GM13976 (cell line): ENCODE measurements at places on chromosomes 16 and 17.

- no peak for DNase-seq
These were observed 643.5 kb downstream of the CDH11 start for GRCh38 chr16:64478252-64478906.

- no peak for DNase-seq
These were observed 34.2 kb downstream of the GPT2 start for GRCh38 chr16:46918400-46918799.

- peak; percentile 29 for DNase-seq
These were observed 16.4 kb upstream of the SMIM36 start for GRCh38 chr17:55527540-55528118.

- DNase-seq: peak; percentile 82
These were observed 118.0 kb upstream of the ZNF469 start for GRCh38 chr16:88264641-88265285.

DNA sequence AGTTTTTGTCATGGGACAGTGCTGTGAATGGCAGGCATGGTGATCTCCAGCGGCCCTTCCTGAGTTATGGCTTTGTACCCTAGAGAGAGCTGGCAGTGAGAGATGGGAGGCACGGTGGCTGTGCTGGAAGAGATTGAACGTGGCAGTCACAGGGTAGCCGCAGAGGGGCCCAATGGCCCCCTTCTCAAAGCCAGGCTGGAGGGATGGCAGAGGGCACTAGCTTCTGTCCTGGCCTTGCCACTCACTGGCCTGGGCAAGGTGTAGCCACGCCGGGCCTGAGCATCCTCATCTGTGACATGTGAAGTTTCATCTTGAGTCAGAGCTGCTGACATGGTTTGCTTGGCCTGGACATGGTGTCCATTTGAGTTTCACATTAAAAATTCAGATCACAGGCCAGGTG is 3.9 kb upstream of the ATP2A1 start:
- DNase-seq: no peak

DNA sequence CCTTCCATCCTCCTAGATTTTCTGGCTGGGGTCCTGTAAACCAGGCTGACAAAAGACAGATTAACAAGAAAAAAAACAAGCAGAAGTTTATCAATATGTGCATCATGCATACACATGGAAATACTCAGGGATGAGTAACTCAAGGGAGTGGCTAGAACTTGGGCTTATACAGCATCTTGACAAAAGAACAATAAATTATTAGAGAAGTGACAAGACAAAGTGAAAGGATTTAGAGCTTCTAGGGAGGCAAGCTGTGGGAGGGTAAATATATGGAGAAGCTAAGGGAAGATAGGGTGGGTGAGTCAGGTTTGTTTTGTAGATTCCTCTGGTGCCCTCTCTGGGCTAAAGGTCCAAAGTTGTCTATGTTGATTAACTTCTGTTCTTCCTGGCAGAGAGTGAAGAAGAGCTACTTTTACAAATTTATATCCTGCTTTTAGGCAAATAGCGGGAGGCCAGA is 48.0 kb upstream of the NDRG4 start:
- DNase-seq: no peak

DNA sequence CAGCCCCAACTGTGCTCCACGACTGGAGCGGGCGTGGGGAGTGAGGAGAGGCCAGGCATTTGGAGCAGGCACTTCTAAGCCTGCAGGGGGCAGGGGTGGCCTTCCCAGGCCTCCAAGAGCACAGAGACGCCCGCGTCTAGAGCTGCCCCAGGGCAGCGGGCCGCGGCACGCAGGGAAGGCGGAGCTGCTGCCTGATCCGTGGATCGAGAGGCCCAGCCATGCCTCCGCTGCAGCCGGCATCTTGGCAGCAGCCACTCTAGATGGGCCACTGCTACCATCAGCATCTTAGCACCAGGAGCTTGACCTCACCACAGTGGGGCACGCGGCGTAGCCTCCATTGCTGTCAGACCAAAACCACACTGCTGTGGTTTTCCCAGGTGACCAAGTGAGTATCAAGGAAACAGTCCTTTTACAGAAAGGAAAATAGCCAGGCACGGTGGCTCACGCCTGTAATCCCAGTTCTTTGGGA is 20.4 kb upstream of the WDR45B start:
- peak; percentile 85 for DNase-seq

DNA sequence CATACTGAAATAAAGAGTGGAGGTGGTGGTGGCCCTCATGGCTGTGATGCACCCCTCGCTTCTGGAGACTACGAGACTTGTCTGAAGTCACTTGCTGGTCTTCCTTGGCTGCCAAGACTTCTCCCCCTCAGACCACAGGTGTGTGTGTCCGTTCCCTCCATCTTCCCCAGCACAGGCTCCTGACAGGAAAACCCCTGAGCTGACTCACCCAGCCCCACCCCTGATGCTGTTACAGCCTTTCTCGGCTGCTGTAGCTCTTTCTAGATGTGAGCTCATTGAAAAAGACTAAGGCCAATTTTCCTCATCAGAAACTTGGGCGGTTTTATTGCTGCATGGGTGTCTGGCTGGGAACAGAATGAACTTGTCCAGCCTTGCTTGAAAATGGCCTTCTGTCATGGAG is 296.9 kb downstream of the TMEM114 start:
- DNase-seq: no peak

GRCh38 chr16:87387942-87388817 is 4.0 kb upstream of the MAP1LC3B start:
- DNase-seq: peak; percentile 87

DNA sequence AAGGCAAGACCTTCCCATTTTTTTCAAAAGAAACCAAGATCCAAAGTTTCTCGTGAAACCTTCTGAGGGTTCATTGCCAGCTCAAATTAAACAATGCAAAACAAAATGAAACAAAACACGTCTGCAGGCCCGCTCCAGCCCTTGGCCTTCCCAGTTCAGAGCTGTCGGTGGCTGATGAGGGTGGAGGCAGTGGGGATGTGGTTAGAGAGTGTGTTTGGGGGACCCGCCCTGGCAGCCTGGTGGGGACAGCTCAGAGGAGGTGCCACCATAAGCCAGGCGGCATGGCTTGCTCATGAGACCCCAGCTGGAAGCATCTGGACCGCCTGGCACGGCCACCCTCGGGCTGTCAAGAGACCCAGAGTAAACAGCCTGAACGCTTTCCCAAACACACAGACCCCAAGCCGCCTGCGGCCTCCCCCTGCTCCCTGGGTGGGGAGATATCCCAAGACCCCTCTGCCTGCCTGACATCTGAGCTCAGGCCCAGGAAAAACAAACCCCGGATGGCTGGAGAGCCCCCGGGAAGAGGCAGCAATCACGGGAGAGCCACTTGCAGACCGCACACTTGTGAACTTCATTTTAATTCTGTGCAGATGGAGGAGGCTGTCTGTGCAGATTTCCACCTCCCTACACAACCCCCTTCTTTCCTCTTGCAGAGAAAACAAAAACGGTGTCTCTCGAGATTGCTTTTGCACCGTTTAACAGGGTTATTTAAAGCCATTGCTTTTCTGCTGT is 35.4 kb upstream of the LITAF start:
- DNase-seq: peak; percentile 54

GRCh38 chr16:29664091-29664921 is 1.3 kb downstream of the SPN start:
- DNase-seq: peak; percentile 56

DNA sequence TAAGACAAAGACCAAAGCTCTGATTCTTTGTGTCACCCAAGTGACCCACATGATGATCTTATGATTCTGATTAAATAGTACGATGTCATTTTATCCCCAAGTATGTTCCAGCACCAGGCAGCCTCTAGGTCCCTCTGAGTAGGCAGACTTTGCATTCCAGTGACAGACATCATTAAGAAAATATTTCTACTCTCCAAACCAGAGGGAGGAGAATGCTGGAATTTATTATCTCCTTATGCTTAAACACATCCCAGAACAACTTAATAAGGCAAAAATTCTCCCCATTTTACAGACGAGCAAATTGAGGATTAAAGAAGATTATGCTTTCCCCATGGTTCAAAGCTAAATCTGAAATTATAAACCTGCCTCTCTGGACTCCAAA is 192.8 kb upstream of the CDH11 start:
- DNase-seq: no peak

DNA sequence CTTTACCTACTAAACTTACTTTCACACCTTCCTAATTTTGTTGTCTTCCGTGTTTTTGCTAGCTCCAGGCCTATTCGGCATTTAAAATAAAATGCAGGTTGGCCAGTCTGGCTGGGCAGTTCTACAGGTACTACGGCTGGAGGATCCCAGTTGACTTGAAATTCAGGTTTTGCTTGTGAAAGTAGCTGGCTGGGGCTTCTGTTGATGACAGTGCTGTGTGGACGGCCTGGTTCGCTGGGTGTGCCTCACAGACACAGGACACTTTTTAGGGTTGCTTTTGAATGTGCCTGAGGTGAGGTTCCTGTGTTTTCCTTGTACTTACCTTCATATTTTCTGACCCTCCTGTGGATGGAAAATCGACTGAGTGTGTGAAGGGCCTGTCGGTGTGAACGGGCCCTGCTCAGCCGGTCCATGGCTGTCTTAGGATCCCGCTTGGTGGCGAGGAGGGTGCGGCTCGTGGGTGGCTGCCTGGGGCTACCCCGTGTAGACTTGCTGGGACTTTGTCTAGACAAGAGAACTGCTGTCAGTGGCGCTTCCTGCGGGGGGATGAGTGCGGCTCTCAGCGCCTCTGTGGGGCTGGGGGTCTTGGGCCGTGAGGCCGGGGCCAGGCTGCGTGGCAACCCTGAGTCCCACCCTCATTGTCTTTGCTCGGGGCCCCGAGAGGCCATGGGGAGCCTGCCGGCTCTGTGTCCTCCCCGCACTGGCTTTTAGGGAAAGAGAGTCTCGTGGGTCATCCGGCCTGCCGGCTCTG is 18.7 kb upstream of the ZNF750 start:
- no peak for DNase-seq

DNA sequence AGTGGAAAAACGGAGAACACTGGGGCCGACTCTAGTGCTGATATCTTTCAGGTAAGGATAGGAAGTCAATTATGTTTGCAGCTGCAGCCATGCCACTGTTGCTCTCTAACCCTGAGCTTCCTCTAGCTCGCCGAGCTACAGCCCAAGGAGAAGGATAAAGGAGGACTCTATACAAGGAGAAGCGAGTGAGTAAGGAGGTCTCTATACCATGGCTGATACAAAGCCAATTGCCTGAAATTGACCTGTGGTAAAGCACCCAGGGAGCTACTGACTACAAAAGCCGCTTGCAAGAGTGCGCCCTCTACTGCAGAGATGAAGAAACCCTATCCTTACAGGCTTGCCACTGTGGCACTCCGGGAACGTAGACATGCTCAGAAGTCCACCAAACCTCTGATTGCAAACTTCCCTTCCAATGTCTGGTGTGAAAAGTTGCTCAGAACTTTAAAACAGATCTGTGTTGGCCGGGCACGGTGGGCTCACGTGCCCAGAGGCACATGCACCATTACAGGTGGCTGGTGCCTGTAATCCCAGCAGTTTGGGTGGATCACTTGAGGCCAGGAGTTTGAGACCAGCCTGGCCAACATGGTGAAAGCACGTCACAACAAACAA is 10.8 kb upstream of the SLC46A1 start:
- peak; percentile 73 for DNase-seq

DNA sequence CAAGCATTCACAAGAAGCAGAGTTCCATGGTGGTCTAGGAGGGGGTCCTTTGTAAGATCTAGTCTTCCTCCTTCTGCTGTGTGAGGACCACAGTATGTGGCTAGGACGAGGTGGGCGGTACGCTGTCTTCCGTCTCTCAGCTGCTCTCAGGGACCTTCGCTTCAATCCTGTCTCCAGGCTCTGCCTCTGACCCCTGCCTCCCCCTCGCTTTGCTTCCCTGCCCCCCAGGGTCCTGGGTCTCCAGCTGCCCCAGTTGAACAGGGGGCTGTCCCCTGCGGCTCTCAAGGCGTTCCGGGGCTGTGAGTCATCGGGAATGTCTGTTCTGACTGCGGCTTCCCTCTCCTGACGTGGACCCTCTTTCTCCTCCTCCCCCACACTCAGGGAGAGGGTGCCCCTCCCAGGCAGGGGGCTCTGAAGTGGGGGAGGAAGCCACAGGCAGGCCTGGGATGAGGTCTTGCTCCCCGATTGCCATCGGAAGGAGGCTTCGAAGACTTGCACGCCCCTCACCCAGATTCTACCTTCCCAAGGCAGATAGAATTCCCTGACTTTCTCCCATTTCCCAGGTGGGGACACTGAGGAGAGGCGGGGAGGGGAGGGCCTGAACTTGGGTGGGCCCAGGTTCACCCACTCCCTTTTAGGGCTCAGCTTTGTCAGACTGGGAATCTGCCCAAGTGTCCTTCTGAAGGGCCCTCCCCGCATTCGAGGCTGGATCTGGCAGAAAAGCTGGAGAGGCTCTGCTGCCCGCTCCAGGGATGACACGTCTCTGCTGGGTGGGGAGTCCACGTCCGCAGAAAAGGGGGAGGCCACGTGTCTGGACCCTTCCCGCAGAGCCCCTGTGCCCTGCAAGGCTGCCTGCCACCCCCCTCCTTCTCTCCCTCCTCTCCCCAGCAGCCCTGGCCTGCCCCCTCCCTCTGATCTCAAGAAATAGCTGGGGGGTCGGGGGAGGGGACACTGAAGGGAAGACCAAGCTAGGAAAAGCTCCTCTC is 9.1 kb upstream of the COL1A1 start:
- DNase-seq: no peak

GRCh38 chr17:27535975-27536374 is 79.7 kb downstream of the KSR1 start:
- no peak for DNase-seq

DNA sequence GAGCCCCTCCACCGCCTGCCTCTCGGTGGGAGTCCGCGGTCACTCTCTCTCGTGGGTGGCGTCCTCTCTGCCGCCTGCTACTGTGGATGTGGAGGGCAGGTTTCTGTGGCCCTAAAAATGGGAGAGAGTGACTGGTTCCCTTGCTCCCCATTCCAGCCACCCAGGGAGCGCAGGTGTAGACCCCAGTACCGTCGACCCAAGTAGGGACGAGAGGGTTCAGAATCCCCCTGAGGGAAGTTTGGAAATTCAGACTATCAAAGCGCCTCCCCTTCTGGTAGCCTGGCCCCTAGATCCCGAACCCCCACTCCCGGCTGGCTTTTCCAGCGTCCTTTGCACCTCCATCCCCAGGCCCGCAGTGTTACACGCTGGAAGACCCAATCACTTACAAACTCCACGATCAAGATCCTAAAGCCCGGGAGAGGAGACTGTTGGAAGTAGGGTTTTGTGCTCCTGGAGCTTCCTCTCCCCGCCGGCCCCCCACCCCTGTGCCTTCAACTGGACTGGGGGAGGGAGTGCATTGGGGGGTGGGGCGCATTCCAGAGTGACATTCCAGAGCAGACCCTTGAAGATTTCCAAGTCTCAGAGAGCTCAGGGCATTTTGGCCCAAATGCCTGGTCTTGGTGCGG is 991 bp downstream of the GPRC5C start:
- no peak for DNase-seq

DNA sequence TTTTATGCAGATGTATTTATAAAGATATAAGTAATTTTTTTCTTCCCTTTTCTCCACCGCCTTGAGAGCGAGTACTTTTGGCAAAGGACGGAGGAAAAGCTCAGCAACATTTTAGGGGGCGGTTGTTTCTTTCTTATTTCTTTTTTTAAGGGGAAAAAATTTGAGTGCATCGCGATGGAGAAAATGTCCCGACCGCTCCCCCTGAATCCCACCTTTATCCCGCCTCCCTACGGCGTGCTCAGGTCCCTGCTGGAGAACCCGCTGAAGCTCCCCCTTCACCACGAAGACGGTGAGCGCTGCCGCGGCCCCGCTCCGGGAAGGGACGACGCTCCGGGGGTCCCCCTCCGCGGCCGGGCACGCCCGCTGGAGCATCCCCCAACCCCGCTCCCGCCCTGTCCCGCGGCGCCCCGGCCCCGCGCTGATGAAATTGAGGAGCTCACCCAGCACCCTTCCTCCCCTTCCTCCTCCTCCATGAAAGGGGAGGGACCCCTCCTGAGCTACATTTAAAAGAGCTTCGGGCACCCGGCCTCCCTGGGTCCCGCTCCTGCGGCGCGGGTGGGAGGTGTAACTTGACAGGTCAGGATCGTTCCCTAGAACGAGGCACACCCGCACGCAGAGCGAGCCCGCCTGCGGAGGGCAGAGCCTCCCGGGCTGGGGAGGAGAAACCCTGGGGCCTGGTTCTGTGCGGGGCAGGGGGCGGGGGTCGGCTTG is 706 bp downstream of the HLF start:
- DNase-seq: peak; percentile 41
